Stimulated activated CD4-positive, alpha-beta T cell treated with anti-CD3 and anti-CD28 coated beads, Interleukin-15, amount 100 ng/mL, for 24 hours (primary cell): ENCODE measurements at places on chromosomes 4 and X.

- no peak for DNase-seq
Observed at GRCh38 chr4:58113126-58113525, 1002.9 kb upstream of the IGFBP7 start.

DNA sequence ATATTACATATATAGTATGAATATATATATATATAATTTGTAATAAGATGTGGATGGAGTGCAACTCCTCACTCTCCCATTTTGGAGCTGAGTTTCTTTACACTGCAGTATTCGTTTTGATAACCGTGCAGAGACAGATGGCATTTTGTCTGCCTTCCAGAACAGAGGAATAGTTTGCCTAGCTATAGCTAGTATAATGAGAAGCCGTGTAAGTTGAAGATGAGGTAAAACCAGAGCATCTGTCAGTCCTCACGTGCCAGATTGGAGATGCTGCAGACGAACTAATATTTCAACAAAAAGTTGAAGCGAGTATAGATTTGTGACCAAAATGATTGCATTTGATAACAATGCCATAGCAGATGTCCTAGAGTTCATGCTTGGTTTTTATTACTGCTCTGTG lies 180.6 kb downstream of the FMR1NB start:
- DNase-seq = no peak

DNA sequence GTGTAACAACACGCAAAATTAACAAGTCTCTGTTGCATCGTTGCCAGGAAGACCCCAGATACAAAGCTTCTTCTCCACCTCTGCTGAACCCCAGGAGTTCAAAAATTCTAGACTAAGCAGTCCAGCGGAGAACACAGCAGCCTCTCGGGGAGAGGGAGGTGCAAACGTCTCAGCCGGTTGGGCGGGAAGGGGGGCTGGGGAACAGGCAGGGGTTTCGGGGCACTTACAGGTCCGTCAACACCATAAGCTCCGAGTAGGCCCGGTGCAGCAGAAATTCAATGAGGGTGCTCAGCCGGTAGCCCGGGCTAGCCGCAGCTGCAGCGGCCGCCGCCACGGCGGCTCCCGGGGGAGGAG lies 394 bp downstream of the MED14 start:
- DNase-seq = peak; percentile 39

DNA sequence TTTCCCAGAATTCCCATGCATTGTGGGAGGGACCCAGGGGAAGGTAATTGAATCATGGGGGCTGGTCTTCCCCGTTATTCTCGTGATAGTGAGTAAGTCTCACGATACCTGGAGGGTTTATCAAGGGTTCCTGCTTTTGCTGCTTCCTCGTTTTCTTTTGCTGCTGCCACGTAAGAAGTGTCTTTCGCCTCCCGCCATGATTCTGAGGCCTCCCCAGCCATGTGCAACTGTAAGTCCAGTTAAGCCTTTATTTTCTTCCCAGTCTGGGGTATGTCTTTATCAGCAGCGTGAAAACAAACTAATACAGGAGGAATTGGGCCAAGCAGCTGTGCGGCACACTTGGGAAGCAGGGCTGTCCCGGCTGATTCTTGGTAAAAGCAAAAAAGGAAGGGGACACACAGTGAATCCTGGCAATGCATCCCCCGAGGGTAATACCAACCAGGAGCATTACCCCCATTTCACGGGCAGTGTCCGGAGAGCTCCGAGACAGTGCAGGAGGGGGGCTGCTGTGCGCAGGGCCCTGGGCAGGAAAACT lies 185.7 kb downstream of the AFAP1 start:
- DNase-seq = no peak

- DNase-seq = no peak
Observed at GRCh38 chrX:38960137-38960536, 158.9 kb downstream of the MID1IP1 start.

DNA sequence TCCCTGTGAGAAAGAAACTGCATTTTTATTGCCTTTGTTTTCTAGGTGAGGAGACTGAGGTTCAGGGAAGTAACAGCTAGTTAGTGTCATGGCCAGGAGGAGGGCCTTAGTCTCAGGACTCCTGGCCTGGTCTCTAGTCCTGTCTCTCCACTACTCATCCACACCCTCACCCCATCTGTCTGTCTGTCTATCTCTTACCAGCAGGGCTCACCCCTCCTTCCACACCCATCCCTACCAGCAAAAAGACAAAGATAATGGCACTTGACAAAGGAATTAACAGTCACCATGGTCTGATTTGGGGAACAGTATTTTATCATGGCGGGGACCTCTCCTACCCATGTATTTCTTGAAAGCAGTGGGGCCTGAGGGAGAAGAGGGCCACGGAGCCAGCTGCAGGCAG lies 125.8 kb downstream of the REPS2 start:
- DNase-seq = no peak

DNA sequence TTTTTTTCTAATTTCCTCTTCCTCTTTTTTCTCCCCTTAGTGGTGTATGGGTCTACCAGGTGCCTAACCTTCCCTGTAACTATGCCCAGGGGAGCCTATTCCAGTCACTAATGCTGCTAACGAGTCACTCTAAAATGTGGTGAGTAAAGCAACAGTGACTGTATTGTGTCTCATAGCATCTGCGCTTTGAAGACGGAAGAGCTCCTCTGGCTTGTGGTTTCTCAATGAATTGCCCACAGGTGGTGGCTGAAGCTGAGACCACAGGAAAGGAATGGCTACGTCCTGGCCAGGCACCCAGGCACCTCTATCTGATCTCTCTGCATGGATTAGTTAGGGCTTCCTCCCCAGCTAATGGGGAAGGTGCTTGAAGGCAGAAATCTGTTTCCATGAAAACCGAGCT lies 763.5 kb upstream of the FRG1 start:
- DNase-seq = no peak

DNA sequence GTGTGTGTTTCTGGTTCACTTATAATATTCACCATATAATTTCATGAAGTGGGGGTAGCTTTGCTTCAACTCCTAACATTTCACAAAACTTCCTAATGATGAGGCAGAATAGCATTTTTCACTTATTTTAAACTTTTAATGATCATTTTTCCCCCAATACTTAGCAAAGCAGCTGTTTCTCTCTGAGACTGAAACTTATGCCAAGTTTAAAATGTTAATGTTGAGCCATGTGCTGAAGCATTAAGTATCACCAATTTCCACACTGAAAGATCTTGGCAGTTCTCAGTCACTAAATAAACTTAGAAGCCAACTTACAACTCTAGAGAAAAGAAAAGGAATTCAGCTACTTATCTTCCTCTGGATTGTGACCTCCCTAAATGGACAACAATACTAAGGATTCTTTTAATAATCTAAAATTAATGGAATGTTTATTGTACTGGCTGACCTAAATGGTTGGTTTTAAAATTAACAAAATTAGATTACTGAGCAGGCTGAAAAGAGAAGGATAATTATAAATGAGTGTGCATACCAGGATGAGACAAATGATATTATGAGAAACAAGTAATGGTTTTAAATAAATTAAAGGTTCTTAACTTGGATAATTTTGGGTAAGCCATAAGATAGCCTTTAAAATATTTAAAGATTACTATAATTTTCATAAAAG lies 1429.4 kb upstream of the ADGRL3 start:
- no peak for DNase-seq

DNA sequence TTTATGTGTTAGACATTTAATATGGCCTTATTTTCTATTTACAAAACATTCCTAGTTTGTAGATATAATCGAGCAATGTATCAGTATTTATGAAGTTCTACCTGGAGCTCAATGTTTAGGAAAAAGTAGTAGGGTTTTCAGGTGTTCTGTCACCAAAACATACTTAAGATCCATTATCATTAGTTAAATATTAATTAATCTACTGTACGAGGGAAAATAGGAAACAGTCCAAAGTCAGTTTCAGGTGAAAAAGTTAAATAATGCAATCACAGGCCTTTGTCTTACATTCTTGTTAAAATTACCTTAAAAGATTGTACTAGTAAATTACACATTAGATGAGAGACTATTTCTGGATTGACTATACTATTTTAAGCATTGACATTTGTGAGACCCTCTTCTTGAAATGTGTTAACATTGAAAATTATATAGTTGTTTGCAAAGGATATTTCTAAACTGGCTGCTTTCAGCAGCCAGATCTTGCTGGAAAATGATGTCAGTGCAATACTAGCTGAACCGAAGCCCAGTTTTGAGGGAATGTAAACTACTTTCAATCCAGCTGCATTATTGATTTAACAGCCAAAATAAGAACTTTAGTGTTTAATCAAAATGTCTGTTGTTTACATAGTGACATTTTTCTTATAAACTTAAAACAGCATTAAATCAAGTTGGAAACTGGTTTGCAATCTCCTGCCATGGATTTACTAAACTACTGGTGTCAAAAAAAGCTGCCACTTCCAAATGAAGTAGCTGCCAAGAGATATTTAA lies 19.3 kb downstream of the GUCY1B1 start:
- DNase-seq = no peak

DNA sequence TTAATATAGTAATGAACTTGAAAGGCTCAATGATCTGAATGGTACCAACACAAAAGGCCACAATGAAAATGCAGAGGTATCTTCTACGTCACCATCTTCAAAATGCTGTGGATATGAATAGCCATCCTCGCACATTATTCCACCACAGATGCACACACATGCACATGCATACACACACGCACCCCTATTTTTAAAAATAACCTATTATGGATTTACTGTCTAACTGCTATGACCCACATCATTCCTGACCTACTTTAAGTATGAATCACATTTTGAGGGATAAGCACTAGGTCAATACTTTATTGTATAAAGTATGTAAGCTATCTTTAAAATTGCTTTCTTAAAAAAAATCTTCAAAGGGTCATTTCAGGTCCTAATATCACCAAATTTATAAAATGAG lies 24.4 kb upstream of the CORIN start:
- DNase-seq = no peak

- no peak for DNase-seq
Observed at GRCh38 chr4:76550966-76551780, 116.1 kb downstream of the SHROOM3 start.

- no peak for DNase-seq
Observed at GRCh38 chr4:38823766-38824165, 19.2 kb upstream of the TLR1 start.

DNA sequence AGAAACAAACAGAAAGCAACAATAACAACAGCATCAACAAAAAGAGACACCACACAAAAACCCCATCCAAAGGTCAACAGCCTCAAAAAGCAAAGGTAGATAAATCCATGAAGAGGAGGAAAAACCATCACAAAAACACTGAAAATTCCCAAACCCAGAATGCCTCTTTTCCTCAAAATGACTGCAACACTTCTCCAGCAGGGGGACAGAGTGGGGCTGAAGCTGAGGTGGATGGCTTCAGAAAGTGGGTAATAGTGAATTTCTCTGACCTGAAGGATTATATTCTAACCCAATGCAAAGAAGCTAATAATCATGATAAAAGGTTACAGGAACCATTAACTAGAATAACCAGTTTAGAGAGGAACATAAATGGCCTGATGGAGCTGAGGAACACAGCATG lies 888.2 kb downstream of the RAB28 start:
- DNase-seq = no peak

- DNase-seq = no peak
Observed at GRCh38 chrX:96715481-96715880, 30.8 kb downstream of the DIAPH2 start.

GRCh38 chr4:101152521-101152920 lies 194.8 kb downstream of the PPP3CA start:
- DNase-seq = no peak

DNA sequence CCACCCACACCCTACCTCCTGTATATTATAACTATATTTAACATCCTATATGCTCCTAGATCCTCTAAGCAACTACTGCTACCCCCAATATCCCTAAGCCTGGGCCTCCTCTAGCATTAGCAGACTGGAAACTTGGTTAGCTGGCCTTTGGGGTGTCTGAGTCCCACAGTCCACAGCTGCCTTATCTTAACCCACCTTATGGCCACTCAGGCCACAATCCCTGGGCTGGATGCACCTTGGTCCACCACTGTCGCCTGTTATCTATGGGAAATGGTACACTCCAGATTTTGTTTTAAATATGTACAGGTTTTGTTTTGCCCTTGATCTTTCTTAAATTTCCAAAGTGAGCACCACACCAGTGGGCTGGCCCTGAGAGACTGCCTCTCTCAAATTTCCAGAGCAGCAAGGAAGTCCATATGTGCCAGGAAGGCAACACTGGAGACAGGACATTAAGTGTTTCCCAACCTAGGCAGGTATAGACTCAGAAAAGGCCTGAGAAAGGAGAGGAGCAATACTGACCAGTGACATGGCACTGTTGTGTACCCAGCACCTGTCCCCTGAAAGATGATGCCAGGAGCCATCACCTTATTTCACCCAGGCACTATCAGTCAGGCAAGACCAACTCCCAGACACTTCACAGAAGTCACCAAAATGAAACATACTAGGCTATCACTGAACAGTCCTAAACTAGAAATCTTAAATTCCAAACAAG lies 921 bp downstream of the PFKFB1 start:
- DNase-seq = no peak

DNA sequence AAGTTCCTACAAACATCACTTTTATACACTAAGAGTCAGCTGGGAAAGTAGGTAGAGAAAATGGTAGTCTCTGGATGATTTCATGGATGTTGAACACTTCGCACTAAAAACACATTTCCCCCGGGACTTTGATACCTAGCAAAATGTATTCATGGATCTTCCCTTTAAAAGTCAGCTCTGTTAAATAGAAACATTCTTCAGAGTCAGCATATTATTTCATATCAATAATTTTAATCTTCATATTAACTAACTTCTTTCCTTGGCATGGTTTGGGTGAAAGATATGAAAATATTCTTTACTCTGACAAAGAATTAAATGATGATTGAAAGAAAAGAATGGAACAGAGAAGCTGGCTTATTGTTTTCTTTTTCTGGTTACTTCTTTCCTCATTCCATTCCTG lies 185.5 kb downstream of the NDST4 start:
- no peak for DNase-seq

DNA sequence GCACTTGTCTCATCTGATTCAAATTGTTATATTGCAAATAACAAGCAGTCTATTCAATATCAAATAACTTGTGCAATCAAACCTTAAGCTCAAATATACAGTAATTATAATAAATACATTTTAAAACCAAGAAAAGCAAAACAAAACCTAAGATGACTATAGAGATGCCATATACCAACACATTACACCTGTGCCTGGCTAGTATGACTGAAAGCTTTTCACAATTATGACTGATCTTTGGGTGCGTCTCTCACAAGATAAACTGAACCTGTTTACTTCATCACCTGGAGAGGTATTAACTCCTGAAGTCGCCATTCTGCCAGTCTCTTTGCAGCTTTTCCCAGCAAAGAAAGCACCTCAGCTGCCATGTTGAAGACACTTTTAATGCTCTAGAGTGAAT lies 41.3 kb downstream of the ACSL4 start:
- no peak for DNase-seq

- peak; percentile 92 for DNase-seq
Observed at GRCh38 chr4:7939377-7940108, at the start of gene AFAP1. AFAP1 (minus strand) TSS chr4:7939861; CDS start chr4:7872078, 67,783 bp downstream.

GRCh38 chr4:70712150-70712549 lies 9.6 kb upstream of the RUFY3 start:
- DNase-seq = no peak

DNA sequence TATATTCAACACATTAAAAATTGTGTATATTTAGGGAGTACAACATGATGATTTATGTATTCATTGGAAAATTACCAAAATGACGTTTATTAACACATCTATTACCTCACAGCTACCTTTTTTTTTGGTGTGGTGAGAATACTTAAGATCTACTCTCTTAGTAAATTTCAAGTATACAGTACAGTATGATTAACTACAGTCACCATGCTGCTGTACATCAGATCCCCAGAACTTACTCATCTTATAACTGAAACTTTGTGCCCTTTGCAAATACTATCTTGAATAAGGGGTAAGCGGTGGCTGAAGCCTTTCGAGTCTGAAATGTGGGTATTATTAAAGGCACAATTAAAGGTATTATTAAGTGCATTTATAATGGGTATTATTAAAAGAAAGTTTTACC lies 976 bp downstream of the PHKA1 start:
- DNase-seq = no peak

GRCh38 chr4:135548711-135549110 lies 1347.1 kb upstream of the PABPC4L start:
- DNase-seq = no peak
